ENCODE measurements at places on chromosomes 1 and 21.

DNA sequence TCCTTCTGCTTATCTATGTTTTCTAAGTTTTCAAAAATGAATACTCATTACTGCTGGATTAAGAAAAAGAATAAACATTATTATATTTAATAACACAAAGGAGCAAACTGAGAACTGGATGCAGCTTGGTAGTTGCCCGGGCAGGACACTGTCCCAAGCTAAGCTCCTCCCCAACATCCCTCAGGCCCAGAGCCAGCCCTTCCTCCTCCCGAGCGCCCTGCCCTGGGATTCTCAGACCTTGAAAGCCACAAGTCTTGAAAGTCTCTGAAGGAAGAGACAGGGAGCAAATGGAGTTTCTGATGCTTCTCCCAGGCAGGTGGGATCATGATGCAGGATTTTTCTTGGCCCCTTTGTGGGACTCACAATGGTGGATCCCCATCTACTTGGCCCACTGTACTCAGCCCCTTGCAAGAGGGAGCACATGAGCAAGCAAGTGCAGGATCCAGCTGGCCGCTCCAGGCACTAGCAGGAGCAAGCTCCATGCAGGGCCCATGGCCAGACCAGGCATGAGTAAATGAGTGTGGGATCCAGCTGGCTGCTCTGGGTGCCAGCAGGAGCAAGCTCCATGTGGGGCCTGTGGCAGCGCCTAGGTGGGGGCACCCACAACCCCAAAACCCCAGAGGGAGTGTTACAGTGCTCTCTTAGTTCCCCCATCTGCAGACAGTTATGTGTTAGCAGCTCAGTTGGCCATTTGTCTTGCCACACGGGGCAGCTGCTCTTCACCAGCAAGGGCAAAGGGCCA, 32.1 kb upstream of the RAB4A start:
- DNase-seq = no peak

GRCh38 chr21:45617021-45617921, 26.3 kb upstream of the PCBP3 start:
- DNase-seq = no peak

- no peak for DNase-seq
These were observed 7.9 kb upstream of the FUBP1 start for GRCh38 chr1:77986810-77987209.

GRCh38 chr1:187568067-187568466, 739.3 kb downstream of the PLA2G4A start:
- DNase-seq = no peak

GRCh38 chr1:111481387-111482221, 7.8 kb downstream of the C1orf162 start:
- no peak for DNase-seq

- no peak for DNase-seq
These were observed 208.5 kb upstream of the PROX1 start for GRCh38 chr1:213779228-213779627.

GRCh38 chr1:233387585-233387984, 60.1 kb downstream of the MAP3K21 start:
- no peak for DNase-seq

DNA sequence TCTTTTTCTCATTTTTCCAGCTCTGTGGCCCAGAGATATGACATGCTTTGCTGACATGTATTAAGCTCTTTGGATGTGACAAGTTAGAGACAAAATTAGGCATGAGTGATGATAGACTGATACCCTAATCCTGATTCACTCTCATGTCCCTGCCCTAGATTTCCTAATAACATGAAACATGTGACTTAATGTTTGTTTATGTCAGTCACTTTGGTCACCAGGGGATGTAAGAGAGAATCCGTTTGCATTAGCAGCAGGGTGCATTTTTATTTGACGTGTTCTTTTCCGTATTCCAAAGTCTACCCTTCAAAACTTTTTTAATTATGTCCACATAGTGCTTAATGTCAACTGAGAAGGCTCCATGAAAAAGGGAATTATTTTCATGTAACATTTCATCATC, 192.4 kb downstream of the HMCN1 start:
- DNase-seq = no peak

GRCh38 chr1:243349128-243349527, 93.3 kb downstream of the SDCCAG8 start:
- DNase-seq = no peak

GRCh38 chr1:82494117-82494516, 693.4 kb downstream of the ADGRL2 start:
- DNase-seq = no peak

GRCh38 chr1:8329439-8329838, 11.5 kb downstream of the SLC45A1 start:
- no peak for DNase-seq

DNA sequence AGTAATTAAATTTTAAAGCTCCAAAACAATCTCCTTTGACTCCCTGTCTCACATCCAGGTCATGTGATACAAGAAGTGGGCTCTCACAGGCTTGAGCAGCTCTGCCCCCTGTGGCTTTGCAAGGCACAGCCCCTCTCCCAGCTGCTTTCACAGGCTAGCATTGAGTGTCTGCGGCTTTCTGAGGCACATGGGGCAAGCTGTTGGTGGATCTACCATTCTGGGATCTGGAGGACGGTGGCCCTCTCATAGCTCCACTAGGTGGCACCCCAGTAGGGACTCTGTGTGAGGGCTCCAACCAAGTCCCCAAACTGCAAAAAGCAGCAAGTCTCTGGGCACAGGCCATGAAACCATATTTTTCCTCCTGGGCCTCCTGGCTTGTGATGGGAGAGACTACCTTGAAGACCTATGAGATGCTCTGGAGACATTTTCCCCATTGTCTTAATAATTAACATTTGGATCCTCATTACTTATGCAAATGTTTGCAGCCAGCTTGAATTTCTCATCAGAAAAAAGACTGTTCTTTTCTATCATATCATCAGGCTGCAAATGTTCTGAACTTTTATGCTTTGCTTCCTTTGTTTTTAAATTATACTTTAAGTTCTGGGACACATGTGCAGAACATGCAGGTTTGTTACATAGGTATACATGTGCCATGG, 554.1 kb upstream of the OLFM3 start:
- no peak for DNase-seq
